ENCODE measurements at places on chromosomes 3 and 15.
A peak's percentile ranks its signal among the peaks of the same experiment; 100 is the strongest.

GRCh38 chr3:151318313-151318712 lies 1.7 kb upstream of the GPR87 start:
- DNase-seq = peak; percentile 29

DNA sequence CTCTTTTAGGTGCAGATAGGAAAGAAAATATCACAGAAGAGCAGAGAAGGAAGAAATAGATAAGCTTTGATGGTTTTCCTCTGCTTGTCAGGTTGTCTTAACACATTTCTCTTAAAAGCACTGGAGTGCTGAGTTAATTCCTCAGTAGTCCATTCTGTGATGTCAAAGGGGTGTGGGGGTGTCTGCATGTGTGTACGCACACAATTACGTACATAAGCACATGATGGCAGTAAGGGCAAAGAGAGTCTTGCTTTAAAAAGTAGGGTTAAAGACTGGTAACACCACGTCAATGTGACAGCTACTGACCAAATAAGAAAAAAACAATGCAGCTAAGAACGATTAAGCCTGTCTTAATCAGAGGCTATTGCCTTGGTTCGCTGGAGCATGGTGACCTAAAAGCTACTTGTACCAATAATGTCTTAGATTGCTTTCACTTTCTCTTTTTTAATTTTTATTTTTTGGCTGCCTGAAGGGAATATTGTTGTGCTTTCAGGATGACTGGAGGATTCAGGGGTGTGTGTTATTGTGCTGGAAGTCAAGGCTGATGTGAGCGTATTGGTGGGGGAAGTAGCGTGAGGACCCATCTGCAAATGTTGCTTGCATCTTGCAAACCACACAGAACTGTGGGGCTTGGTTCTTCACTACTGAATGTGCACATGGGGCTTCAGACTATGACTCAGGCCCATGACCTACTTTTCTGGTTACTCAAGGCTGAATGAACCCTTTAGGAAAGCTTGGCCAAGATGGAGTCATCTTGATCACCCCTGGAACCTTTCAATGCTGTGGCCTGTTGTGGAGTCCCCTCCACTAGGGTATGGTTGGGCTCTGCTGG lies 417.8 kb upstream of the TPM1 start:
- peak; percentile 63 for DNase-seq

DNA sequence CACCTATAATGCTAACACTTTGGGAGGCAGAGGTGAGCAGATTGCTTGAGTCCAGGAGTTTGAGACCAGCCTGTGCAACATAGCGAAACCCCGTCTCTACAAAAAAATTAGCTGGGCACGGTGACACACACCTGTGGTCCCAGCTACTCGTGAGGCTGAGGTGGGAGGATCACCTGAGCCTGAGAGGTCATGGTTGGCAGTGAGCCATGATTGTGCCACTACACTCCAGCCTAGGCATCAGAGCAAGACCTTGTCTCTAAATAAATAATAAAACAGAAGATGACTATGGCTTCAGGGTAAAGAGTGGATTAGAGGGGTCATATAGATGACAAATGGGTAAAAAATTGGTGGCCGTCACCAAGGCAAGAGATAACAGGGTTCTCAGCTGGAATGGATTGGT lies 3.1 kb downstream of the SLC25A38 start:
- DNase-seq = no peak

GRCh38 chr3:99246010-99246654 lies 344.6 kb upstream of the DCBLD2 start:
- DNase-seq = no peak

DNA sequence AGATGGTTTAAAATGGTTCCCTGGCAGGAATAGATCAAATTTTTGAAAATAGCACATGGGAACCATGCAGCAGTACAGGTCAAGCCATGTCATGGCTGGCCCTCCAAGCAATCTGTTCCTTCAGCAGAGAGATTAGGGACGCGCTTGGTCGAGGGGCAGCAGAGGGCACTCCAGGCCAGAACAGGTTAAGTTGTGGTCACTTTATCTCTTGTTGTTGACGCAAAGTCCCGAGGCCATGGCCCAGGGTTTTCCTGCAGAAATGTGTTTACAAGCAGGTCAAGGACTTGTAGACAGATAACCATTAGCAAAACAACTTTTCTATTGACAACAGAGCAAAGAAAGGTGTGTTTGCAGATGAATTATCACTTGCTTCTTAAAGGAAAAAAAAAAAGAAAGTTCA lies 570.0 kb upstream of the NR2F2 start:
- no peak for DNase-seq

- peak; percentile 37 for DNase-seq
Observed at GRCh38 chr3:29597376-29598008, 316.6 kb downstream of the RBMS3 start.

GRCh38 chr15:38275959-38276358 lies 23.3 kb downstream of the SPRED1 start:
- peak; percentile 72 for DNase-seq

DNA sequence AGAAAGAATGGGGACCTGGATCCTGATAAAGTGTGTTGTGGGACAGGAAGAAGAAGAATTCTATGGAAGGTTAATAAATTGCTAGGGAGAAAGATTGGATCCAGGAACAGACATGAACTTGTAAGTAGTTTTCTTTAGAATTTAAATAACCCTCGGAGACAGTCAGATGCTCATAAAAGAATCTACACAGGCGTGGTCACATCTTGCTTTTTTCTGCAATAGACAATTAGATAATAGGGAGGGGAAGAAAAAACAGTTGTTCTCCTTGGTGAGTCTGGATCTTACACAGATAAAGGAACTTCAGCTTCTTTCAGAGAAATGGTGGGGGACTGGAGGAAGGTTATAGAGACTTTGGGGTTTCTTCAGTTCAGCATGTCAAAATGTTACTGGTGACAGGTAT lies 232.6 kb downstream of the ALCAM start:
- DNase-seq = no peak

- DNase-seq = no peak
Observed at GRCh38 chr3:71956069-71956340, 171.1 kb upstream of the PROK2 start.

DNA sequence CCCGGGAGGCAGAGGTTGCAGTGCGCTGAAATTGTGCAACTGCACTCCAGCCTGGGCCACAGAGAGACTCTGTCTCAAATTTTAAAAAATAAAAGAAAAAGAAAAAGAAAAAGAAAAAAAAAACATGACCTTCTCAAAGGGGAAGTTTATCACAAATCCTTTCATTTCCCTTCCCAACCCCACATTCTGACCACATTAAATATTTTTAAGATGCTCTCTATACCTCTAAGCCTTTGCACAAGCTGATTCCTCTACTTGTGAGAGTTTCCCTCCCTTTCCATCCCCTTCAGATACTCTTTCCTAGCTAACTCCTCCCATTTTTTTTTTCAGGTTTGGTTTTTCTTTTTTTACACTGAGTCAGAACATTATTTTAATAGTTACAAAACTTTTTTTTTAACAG lies 4.0 kb downstream of the HIGD1A start:
- DNase-seq = no peak

- DNase-seq = peak; percentile 88
Observed at GRCh38 chr3:5197470-5198312, 10.2 kb downstream of the EDEM1 start.

- DNase-seq = no peak
Observed at GRCh38 chr3:49454458-49454857, 15.6 kb upstream of the DAG1 start.

- DNase-seq = no peak
Observed at GRCh38 chr3:127819086-127819485, 3.2 kb downstream of the MGLL start.

DNA sequence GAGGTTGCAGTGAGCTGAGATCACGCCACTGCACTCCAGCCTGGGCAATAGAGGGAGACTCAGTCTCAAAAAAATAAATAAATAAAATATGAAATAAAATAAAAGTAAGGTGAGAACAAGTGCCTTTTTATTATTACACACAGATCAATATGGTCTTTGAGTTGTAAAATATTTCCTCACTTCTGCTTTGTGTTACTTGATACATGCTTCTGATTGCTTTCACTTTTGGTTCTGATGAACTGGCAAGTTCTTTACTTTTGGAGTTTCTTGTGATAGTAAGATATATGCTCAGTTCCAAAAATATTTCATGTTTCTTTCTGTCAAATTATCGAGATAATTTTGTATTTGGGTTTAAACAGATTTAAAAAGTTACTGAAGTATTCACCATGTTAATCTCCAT lies 16.6 kb upstream of the GYG1 start:
- peak; percentile 47 for DNase-seq
